ENCODE measurements at places on chromosomes 5 and 9.

DNA sequence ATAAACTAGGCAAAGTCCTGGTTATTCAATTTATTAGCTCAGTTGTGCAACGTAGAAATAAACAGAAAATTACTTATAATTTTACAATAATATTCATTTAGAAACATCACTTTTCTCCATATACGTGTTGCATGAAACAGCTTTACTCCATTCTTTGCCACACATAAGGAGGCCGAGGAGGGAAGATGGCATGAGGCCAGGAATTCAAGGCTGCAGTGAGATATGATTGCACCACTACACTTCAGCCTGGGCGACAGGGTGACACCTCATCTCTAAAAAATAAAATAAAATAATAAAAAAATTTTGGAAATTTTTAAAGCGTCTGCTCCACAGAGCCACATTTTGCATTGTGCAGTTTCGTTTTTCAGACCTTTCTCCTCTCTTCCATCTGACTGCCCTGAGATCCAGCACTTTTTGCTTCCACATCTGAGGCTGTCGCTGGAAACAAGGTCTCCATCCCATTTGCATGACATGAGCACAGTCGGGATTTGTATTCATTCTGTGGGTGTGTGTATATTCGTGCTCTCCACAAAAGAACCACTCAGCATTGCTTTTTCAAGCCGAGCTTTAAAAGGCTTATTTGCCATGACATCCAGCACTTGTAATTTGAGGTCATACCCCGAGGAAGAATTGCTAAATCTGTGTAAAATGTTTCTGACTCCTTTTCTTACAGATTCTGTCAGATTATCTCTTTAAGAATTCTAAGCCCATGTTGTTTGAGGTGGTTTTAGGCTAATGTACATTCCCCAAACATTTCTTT lies 98.6 kb upstream of the MSX2 start:
- DNase-seq: no peak

GRCh38 chr9:13175732-13176131 lies 103.8 kb downstream of the MPDZ start:
- DNase-seq: no peak

DNA sequence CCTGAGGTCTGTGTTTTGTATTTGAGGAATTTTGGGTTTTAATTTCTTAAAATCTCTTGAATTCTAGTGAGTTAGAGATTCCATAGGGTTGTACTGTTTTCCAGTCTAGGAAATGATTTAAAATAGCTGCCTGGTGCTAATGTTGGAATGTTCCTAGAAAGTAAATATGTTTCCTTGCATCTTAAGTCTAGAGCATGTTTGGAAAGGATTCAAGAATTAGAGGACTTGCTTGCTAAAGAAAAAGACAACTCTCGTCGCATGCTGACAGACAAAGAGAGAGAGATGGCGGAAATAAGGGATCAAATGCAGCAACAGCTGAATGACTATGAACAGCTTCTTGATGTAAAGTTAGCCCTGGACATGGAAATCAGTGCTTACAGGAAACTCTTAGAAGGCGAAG lies 41.8 kb downstream of the LMNB1 start:
- no peak for DNase-seq

DNA sequence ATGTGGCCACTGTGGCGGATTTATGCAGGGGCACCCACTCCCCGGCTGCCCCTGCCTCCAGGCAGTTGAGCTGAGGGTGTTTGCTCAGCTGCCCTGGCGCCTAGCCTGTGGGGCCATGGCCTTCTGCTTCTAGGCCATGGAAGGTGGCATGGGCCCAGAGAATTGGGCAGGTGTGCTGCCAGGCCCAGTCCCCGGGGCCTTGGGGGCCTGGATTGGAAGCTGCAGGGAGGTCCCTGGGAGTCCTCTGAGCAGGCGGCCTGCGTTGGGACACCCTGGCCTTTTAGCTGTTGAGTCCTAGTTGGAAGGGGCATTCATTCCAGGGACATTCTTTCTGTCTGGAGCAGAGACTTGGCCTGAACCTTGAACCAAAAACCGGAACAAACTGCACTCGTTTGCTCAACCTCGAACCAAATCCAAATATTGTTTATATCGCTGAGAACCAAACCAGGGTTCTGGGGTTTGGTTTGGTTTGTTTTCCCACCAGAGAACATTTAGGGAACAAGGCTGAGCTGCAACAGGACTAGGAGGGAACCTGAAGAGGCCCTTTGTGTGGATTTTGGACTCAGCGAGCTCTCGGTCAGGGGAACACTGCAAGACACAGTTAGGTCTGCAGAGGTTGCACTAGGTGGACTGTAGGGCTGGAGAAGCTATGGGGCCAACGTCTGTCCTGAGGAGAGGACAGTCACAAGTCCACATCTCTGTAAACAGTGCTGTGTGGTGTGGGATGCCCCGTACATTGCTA lies 116.8 kb downstream of the BOD1 start:
- no peak for DNase-seq

DNA sequence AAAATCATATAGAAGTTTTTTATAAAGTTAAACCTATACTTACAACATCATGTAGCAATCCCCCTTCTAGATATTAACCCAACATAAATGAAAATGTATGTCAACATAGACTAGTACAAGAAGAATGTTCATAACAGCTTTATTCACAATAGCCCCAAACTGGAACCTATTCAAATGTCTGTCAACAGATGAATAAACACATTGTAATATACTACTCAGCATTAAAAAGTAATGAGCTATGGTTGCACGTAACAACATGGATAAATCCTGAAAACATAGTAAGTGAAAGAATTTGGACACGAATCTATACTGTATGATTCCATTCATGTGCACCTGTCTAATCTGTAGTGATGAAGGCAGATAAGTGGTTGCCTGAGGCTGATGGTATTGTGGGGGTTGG lies 73.9 kb downstream of the CSNK1G3 start:
- no peak for DNase-seq

DNA sequence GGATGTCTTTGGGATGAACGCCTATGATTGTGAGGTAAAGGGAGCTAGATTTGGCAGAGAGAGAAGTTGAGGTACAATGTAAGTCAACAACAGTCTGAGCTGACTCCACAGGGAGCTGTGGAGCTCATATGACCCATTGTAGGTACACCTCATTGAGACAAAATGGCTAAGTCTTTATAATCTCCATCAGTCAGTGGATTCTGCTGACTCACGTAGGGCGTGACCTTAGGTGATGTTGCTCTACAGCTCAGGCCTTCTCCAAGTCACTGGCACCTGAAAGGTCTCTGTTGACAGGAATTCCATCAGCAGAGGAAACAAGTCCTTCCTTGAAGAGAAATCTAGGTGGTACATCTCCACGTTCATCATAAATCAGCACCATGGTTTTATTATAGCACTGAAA lies 118.2 kb upstream of the PRR16 start:
- no peak for DNase-seq

- DNase-seq: no peak
These were observed 165.0 kb upstream of the HMHB1 start for GRCh38 chr5:143646961-143647360.

DNA sequence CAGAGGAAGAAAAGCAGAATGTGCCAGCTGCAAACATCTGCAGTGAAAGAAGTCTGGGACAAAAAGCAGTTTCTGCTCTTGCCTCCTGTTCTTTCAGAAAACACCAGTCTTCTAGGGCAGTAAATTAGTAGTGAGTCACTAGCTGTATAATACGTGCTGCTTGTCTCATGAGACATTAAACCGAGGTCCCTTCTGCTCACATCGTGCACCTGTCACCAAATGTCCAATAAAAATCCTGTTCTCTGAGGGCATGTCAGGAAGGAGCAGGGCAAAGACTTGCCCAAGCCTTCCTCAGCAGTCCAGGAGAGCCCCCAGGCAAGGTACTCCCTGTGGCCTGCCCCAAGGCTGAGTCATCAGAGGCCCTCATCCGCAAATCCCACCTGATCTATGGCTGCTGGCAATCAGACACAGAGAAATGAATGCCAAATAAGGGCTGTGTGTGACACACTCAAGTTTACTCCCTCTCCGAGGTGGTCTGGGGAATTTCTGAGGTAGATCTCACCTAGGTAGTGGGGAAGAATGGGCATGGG lies 255.3 kb upstream of the SMARCA2 start:
- DNase-seq: no peak

- DNase-seq: no peak
These were observed 51.5 kb downstream of the MLLT3 start for GRCh38 chr9:20570756-20571155.

DNA sequence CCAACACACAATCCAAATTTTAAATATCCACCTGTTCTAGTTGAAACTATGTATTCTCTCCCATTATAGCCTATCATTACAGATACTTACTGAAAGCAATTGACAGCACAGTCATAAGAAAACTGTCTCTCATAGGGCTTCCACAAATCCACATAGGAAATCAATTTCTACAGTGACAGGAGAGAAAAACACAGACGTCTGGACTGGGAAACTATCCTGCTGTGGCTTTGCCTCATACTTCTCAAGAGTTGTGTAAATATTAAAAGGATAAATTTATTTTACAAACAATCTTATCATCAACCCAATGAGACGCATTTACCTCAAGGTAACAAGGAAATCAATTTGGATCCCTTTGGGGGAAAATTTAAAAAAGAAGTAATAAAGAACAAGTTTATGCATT lies 517.5 kb downstream of the EFNA5 start:
- no peak for DNase-seq

GRCh38 chr9:20031836-20032235 lies 243.0 kb upstream of the SLC24A2 start:
- no peak for DNase-seq

DNA sequence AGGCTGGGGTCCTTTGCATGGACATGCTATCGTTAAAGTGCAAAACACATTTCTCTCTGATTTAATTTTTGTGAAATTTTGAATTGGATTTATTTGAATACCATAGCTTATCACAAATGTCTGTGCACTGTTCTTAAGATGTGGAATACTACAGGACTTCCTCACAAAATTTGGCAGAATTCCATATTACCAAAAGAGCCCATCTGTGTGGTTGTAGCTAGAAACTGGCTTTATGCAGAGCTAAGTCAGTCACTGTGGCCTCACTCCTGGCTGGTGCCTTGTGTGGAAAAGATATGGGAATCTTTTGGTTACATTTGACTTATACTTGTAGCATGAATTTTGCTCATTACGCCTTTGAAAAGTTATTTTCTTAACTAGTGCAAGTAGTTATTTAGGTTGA lies 35.5 kb downstream of the ACO1 start:
- DNase-seq: no peak

- DNase-seq: no peak
These were observed 39.0 kb downstream of the ADAMTS12 start for GRCh38 chr5:33852837-33853236.

All from NCI-H526 treated with DMSO at 0.1 percent for 48 hours (cell line).